ENCODE measurements at places on chromosomes 5 and 9. TPM values are rescaled to one million over a fixed set of nuclear protein-coding genes. Genes with fewer than 3 reads are reported as not detected.

Gene IRX4
- not detected for total RNA-seq

Gene PHF24
- total RNA-seq: 0.39 TPM

Gene CDKN2B
- 68.7 TPM for total RNA-seq

Gene SIL1
- total RNA-seq: 66.6 TPM

Gene RBM27
- total RNA-seq: 12.2 TPM

Gene KCNIP1
- not detected for total RNA-seq

Gene CBY3
- total RNA-seq: not detected
